HS-5 (cell line): ENCODE measurements at places on chromosomes 11 and 22.

DNA sequence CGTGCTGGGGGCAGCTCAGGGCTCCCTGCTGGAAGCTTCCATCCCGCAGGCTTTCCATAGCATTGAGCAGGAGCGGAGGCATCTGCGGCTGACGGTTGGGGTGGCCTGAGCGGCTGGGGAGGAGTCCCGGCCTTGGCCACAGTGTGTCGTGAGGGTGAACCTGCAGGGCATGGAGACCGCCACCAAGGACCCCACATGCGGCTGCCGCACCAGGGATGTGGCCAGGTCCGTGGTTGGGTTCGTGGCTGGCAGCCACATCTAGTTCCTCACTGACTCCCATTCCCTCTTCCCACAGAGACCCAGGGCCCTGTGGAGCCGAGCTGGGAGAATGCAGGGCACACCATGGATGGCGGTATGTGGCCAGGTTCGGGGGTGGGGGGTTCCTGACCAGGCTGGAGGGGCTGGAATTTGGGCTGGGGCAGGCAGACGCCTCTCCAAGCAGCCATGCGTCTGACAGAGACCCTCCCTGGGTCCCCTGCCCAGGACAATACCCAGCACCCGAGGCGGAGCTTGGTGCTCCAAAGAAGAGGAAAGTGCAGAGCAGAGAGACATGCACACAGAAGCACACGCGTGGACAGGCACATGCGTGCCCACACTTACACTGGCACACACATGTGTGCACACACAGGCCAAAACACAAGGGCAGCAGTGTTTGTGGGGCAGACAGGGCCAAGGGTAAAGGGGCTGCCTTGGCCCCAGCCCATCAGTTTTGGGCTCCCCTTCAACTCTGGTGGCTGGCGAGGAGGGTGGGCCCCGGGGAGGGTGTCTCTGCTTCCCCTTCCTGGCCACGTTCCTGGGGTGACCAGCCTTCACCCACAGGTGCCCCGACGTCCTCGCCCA lies 2.7 kb downstream of the MUC5B start:
- DNase-seq: no peak

DNA sequence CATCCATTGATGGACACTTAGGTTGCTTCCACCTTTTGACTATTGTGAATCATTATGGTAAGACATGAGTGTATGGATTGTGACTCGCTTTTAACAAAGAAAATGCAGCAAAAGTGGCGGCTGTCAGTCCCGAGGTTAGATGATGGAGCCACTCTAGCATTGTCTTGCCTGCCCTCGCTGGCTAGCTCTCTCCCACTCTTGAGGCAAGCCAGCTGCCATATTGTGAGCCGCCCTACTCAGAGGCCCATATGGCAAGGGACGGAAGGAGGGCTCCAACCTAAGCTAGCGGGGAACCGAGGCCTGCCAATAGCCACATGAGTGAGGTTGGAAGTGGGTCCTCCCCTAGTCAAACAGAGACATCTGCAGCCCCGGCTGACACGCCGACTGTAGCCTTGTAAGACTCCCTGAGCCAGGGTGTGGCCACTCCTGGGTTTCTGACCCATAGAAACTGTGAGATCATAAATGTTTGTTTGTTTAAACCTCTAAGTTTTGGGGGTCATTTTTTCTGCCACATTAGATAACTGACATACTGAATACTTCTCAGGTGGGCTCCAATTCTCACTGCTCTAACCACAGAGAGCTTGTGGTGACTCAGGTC lies 160.2 kb downstream of the LDLRAD3 start:
- no peak for DNase-seq

DNA sequence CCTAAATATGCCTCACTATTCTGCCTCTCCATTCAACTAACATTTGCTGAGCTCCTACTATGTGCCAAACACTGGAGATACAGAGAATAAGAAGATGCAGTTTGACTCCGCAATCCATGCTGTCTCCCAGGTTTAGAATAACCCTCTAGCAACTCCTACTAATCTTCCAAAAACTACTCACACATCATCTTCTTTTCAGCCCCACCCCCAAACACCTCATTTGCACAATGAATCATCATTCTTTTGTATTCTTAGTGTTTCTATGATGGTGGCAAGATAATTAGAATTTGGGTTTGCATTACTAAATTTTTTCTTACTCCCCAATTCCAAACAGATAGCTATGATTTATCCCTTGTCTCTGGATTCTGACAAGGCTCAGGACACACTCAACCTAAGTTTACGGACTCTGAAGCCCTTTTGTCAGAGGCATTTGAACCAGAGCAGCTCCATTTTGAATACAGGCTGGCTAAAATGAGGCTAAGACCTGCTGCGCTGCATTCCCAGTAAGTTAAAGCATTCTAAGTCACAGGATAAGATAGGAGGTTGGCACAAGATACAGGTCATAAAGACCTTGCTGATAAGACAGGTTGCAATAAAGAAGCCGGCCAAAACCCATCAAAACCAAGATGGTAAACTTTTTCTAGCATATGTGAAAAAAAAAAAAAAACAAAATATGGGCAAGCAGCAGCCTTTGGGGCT lies 1038.9 kb downstream of the DLG2 start:
- DNase-seq: no peak

- no peak for DNase-seq
Measured at GRCh38 chr22:17767233-17768065, 6.8 kb downstream of the BID start.

DNA sequence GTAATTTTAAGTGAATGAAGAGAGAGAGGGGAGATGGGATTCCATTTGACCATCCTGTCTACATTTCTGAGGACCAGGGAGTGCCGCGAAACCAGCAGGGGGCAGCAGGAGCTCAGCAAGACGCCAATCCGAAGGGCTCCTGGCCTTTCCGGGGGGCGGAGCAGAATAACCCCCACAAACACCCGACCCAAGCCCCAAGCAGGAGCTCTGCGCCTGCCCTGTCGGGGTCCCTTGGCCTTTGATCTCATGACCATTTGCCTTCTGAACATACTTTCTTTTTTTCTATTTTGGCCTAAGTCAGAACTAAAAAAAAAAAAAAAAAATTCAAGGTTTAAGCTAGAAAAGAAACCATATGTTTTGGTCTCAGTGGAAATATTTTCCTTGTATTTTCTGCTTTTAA lies 21.9 kb upstream of the SCN2B start:
- peak; percentile 9 for DNase-seq

DNA sequence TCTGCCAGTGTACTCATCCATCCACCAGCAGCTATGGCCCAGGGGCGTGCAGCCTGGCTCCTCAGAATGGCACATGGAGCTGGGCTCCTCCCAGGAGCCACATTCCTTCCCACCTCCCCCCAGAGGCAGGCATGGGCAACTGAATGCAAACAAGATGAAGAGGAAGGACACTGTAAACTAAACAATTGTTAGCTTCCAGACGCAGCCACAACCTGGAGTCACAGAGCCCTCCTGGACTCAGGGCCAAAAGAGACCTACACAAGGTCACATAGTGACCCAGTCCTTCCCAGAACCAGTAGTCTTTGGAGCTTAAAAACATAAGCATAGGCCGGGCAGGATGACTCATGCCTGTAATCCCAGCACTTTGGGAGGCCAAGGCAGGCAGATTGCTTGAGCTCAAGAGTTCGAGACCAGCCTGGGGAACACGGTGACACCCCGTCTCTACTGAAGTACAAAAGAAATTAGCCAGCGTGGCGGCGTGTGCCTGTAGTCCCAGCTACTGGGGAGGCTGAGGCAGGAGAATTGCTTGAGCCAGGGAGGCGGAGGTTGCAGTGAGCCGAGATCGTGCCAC lies 30.7 kb upstream of the CLDN5 start:
- no peak for DNase-seq

GRCh38 chr11:102462610-102463009 lies 10.0 kb upstream of the TMEM123 start:
- no peak for DNase-seq

GRCh38 chr11:46390331-46391171 lies 1.0 kb downstream of the CHRM4 start:
- DNase-seq: no peak

DNA sequence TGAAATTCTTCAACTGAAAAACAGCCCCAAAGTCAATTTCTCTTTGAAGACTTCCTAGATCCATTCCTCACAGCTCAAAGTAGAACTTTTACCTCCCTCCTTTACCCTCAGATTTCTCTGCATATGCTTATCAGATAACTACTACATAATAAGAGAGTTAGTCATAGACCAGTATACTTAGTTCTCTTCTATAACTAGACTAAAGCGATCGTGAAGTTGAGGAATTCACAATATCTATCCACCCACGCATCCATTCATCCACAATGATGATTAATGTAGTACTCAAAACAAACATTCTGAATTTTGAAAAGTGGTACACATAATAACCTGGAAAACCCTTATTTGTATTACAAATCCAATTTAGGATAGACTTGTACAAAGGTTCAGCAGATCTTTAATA lies 800.9 kb upstream of the TENM4 start:
- peak; percentile 49 for DNase-seq

GRCh38 chr11:29328961-29329441 lies 687.8 kb downstream of the KCNA4 start:
- DNase-seq: no peak

- DNase-seq: no peak
Measured at GRCh38 chr11:37451903-37452302, 853.9 kb upstream of the RAG2 start.

DNA sequence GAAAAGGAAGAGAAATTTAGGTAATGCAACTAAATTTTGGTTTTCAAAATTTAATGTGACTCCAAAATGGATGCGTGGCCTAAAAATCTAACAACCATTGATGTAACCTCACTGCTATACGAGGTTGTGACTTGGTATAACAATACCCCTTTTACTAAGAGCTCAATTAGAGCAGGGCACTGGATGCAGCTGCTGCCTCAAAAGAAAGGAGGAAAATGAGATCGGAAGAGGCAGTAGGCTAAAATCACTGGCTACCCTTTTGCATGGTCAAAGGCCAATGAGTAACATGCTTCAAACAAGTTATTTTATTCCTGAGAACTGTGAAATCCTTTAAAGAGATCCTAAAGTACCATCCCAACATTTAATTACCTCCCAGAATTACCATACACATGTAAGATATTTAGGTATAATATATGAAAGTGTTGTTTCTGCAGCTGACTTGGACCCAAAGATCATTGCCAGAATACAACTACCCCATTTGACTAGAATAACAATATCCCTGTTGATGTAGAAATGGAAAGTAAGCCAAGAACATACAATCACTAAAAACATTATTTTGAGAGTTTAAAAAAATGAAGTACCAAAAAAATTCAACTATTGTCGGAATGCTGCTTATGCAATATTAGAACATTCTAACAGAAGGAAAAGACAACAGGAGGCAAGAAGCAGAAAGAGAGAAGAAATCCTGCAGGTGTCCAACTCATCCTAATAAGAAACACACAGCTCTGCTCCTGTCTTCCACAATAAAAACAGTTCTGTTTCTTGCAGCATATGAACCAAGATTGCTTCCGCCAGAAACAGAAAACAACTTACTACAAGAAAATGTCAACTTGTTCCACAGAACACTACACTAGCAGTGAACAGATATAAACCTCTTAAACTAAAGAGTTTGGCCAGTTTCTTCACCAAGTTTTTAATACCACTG lies 15.0 kb downstream of the SIK3 start:
- no peak for DNase-seq

DNA sequence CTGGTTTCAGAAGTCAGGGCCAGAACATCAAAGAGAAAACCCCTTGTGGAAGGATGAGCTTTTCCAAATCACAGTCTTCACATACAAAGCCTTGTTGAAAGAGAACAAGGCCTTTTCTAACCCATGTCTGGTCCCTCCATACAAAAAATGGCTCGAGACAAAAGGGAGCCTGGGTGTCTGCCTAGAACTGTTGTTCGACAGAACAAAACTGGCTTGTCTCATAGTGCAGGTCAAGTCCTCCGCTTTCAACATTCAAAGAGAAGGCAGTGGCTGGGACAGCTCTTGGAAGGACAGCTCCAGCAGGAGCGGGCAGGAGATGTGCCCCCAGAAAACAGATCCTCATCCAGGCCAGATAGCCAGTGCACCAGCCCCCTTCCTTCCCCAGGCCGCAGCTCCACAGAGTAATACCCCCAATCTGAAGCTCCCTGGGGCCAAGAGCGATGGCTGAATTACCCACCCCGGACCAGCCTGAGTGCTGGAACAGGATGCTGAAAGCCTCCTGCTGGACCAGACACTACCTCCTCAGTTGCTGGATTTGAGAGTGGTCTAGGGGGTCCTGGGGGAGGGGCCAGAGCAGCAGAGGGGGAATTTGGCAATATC lies 27.6 kb downstream of the USH1C start:
- no peak for DNase-seq

- no peak for DNase-seq
Measured at GRCh38 chr11:117823946-117824420, 561 bp downstream of the FXYD2 start.

- DNase-seq: no peak
Measured at GRCh38 chr22:38193580-38193979, 8.2 kb upstream of the MAFF start.

GRCh38 chr11:6413791-6414201 lies 5.1 kb downstream of the APBB1 start:
- DNase-seq: no peak

DNA sequence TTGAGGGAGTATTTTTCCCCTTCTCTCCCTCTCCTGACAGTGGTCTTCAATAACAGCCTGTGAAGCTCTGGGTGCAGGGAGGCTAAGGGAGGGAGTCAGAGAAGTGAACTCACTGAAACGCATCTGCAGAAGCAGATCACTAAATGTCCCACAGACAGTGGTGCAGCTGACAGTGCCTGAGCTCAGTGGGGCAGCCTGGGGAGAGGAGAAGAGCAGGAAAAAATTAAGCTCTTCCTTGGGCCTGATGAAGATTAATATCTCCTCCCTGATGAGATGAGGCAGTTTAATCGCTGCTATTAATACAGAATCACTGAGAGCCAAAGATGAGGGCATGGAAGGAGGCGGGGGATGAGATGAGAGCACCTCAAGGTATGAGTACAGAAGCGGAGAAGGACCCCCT lies 180.8 kb downstream of the LARGE1 start:
- no peak for DNase-seq

GRCh38 chr11:96481204-96481603 lies 91.4 kb downstream of the JRKL start:
- no peak for DNase-seq

- DNase-seq: no peak
Measured at GRCh38 chr22:47615051-47615450, 852.6 kb downstream of the TBC1D22A start.

DNA sequence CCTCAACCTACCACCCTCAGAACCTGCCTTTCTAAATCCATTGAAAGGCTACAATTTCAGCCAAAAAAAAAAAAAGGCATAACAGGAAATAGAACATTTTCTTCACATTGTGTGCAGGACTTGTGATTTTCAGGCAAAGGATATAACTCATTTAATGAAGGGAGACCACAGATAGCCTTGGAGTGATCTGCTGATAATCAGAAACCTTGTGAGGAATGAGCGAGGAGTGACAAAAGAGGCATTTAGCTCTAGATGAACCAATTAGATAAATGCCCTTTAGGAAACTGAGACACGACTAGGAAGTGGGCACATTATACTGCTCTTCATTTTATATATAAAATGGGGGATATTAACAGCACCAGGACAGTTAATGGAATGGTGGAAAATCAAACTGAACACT lies 216.5 kb upstream of the GRIA4 start:
- DNase-seq: no peak

GRCh38 chr11:106306942-106307341 lies 229.5 kb downstream of the AASDHPPT start:
- DNase-seq: no peak

GRCh38 chr11:19673924-19674729 lies 38.5 kb upstream of the NAV2 start:
- DNase-seq: no peak

GRCh38 chr11:93737904-93738612 lies 3.2 kb downstream of the TAF1D start:
- no peak for DNase-seq
